NCI-H69 (cell line): ENCODE measurements at places on chromosomes 1 and 21.
A peak's percentile ranks its signal among the peaks of the same experiment; 100 is the strongest.

- peak; percentile 42 for DNase-seq
Observed at GRCh38 chr1:5949085-5949760, 43.0 kb downstream of the NPHP4 start.

GRCh38 chr1:88935522-88936222 is 44.3 kb upstream of the GTF2B start:
- DNase-seq: peak; percentile 36

- DNase-seq: no peak
Observed at GRCh38 chr1:189211742-189212141, 1265.9 kb downstream of the BRINP3 start.

- DNase-seq: no peak
Observed at GRCh38 chr1:97674517-97674916, 246.3 kb downstream of the DPYD start.

DNA sequence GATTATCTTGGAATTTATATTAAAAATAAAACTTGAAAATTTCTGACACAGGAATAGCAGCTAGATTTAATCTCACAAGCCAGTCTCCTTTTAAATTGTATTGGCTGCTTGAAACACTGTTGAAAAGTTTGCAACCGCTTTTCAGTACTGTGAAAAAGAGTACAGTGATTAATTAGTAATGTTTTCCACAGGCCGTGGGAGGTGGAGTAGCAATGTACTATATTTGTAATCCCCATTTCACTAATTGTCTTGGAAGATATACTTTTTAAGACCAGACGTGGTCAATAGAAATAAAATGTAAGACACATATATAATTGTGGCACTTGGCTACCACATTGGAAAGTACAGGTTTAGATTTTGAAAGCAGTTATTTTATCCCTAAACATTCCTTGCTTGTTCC is 40.8 kb upstream of the MYOCOS start:
- no peak for DNase-seq

DNA sequence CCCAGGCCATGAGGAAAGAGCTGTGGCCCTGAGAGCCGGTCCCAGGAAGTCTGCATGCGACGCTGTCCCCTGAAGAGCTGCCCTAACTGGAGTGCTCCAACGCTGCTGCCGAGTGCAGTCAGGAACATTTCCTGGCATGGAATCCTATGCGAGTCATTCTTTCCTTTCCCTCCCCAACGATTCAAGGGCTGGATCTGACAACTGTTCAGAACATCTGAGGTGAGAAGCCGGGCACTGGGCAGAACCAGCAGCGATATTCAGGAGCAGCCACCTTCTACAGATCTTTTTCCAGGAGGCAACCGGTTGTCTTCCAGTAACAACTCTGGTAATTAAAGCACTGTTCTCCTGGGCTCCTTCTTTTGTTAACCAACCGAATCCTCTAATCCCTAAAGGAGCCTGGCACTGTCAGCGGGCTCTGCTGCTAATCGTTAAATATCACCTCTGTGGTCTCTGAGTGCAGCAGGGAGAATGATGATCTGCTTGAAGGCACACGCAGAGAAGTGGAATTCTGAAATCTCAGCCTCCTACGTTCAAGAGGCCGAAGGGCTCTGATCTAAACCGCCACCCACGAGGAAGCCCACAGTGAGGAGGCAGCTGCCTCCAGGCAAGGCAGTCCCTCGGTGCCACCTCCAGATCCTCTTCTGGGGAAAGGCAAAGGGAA is 55.8 kb downstream of the SLC45A1 start:
- peak; percentile 14 for DNase-seq

GRCh38 chr1:232319518-232320210 is 310.3 kb downstream of the SIPA1L2 start:
- DNase-seq: no peak

DNA sequence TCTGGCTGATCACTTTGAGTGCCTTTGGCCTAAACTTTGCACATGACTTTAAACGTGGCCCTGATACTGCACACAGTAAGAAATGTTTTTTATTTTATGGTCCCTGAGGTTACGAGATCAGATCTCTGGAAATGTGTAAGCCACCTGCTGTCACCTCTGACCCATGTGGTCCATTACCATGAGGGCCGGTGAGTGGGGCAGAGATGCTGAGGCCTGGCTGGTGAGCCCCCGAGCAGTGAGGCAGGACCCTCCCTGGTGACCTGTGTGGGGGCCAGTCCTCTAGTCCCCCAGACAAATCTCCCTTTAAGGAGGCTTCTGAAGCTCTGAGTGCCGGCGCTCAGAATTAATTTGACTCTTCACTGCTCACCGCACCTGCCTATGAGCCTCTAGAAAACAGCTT is 12.4 kb downstream of the TFF3 start:
- DNase-seq: no peak

DNA sequence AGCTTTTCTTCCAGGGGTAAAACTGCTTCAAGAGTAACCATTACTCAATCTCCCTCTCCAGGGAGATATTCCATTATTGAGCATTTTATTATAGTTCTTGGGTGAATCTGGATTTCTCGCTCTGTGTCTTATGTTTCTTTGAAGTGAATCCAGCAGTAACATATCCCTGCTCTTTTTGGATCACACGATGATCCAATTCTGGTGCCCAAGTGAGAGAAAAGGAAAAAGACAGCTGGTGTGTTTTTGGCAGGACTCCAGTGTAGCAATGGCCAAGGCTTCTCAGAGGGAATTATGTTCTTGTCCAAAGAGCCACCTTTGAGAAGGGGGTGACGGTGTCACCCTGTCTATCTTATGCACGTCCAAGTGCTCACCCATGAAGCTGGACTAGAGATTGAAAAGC is 140.3 kb upstream of the ERRFI1 start:
- DNase-seq: peak; percentile 36

GRCh38 chr1:224559981-224560728 is 56.0 kb upstream of the CNIH3 start:
- no peak for DNase-seq

GRCh38 chr1:11768821-11769220 is 6.8 kb downstream of the C1orf167 start:
- peak; percentile 20 for DNase-seq

GRCh38 chr21:8989721-8990325 is 1531.6 kb upstream of the TPTE start:
- DNase-seq: no peak

GRCh38 chr1:88302843-88303486 is 381.1 kb upstream of the PKN2 start:
- DNase-seq: peak; percentile 2

DNA sequence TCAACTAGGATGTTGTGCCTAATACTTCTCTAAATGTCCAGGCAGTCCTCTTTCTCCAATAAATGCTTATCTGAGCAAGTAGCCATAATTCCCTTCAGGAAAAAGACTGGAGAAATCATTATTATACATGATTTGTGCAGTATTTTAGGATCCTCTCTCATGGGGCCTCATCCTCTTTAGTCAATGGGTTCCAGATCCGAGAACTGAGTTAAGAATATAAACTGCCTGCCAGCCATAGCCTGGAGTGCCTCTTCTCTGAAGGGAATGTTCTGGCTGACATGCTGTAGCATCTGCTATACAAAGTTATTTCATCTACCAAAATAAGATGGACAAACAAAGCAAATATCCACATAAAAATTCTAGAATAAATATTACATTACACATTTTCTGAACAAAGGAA is 334.0 kb upstream of the PRMT6 start:
- DNase-seq: no peak

DNA sequence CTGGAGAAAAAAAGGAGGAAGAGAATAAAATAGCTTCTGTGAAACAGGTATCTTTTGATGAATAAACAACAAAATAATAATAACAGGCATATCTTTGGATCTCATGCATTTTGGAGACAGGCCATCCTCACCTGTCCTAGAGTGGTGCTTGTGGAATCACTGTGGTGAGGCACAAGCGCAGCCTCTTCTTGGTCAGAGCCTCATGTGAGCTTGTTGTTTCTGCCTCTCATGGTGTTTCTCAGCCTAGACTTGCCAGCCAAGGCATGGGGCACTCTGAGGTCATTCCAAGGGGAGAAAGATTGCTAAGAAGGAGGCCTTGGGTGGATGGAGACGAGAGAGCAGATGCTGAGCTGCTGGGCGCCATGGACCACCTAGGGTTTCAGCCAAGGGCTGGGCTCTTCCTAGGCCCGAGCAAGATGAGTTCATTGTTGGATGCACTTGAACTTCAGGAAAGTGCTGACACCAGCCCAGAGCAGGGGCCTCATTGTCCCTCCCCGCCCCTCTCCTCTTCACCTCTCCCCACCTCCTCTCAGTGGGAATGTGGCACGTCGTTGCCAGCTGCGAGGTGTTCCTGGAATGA is 49.5 kb downstream of the ATP5PO start:
- no peak for DNase-seq

DNA sequence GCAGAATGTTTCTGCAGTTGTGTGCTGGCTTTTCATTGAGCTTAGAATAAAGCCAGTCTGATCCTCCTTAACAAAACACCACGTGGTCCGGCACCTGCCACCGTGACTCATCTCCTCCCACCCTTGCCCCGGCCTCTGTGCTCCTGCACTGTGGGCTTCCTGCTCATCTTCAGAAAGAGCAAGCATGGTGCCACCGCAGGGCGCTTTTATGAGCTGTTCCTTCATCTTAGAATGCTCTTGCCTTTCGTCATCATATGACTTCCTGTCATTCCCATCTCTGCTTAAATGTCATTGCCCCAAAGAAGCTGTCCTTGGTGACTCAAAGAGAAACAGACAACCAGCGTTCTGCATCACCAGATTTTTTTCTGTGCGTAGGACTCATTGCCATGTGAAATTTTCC is 117.8 kb downstream of the HHAT start:
- peak; percentile 75 for DNase-seq

DNA sequence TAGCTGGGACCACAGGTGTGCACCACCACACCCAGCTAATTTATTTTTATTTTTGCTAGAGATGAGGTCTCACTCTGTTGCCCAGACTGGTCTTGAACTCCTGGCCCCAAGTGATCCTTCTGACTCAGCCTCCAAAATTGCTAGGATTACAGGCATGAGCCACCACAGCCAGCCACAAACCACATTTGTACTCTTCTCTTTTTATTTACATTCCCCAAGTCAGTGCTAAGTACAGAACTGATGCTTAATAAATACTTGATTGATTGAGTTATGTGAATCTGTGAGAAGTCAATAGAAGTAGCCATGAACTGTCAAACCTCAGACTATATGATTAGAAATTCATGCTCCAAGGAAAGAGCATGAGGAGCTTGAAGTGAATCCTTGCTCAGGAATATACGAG is 48.5 kb upstream of the S1PR1 start:
- no peak for DNase-seq

DNA sequence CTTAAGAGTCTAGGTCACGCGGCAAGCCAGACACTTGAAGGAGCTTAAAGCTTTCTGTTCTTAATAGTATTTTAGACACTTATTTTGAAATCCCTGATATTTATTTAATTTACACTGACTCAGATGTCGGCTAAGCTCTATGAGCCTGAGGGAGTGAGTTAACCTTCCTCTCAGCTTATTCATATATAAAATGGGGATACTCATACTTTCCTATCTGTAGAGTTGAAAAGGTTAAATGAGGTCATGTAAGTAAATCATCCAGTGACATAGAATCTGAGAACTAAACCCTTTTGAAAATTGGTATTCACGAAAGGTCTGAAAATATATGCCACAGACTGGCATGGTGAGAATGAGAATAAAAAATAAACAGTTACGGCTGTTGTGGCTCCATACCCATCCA is 1.4 kb upstream of the GPR161 start:
- DNase-seq: no peak

DNA sequence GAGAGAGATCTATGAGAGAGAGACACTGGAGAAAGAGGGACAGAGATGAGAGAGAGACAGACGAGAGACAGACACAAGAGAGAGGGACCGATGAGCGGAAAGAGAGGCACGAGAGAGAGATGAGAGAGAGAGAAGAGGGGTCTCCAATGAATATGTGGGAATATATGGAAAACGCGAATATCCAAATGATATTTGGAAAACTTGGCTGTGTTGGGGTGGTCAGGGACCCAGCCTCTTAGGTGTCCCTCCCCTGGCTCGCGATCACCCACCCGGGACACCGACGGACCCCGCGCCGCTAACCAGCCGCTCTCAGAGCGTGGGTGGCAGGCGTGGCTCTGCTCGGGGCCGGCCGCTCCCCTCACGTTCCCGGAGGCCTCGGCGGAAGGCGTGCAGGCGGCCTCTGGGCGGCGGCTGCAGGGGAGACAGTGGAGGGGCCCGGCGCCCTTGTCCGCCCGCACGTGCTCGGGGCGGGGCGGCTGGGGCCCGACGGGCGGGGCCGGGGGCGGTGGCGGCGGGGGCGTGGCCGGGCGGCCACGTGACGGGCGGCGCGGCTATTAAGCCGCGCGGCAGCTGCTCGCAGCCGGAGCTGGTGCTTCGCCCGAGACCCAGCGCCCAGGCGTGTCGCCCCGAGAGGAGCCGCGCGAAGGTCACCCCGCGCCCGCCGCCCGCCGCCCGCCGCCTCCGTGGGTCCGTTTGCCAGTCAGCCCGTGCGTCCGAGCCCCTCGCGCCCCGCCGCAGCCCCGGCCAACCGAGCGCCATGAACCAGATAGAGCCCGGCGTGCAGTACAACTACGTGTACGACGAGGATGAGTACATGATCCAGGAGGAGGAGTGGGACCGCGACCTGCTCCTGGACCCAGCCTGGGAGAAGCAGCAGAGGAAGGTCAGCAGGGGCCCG is at the start of gene ACTN2:
Gene ACTN2, plus strand, starts transcription at position 583 of the 898 bp plus-strand sequence. Its CDS starts 175 bp downstream, at position 758.
- DNase-seq: peak; percentile 75

- peak; percentile 88 for DNase-seq
Observed at GRCh38 chr1:151340870-151341754, 5.9 kb downstream of the RFX5 start.

DNA sequence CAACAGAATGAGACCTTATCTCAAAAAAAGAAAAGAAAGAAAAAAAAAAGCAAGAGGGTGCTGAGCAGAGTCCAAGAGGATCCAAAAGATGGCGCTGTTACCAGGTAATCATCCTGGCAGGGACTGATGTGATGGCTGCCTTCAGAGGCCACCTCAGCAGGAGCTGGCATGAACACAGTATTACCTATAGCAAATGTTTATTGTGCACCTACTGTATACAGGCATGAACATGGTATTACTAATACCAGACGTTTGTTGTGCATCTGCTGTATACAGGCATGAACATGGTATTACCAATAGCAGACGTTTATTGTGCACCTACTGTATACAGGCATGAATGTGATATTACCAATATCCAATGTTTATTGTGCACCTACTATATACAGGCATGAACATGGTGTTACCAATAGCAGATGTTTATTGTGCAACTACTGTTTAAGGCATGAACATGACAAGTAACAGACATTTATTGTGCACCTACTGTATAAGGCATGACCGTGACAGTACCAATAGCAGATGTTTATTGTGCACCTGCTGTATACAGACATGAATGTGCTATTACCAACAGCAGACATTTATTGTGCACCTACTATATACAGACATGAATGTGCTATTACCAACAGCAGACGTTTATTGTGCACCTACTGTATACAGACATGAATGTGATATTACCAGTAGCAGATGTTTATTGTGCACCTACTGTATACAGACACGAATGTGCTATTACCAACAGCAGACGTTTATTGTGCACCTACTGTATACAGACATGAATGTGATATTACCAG is 115.1 kb upstream of the TMEM51 start:
- peak; percentile 66 for DNase-seq

GRCh38 chr1:188244681-188245080 is 1415.9 kb downstream of the PLA2G4A start:
- peak; percentile 76 for DNase-seq

GRCh38 chr1:12244585-12244984 is 14.8 kb downstream of the VPS13D start:
- DNase-seq: no peak

- DNase-seq: no peak
Observed at GRCh38 chr1:178417858-178418257, 78.9 kb downstream of the CLEC20A start.

GRCh38 chr1:25711555-25712298 is 88.3 kb upstream of the SELENON start:
- DNase-seq: no peak

- no peak for DNase-seq
Observed at GRCh38 chr1:173616859-173617258, 14.0 kb upstream of the SLC9C2 start.

GRCh38 chr1:227779021-227779441 is 36.4 kb upstream of the PRSS38 start:
- peak; percentile 77 for DNase-seq
